ENCODE measurements at places on chromosomes 11 and 22.

GRCh38 chr11:23006730-23007129 is 146.5 kb upstream of the CCDC179 start:
- H3K4me1 ChIP-seq = no peaks in the 10 kb centered on the region
- H3K4me3 ChIP-seq = no peak overlapping the region
- H3K36me3 ChIP-seq = no peaks in the 10 kb centered on the region
- no peaks in the 10 kb centered on the region for H3K27me3 ChIP-seq
- DNase-seq = no peak
- no peak overlapping the region for H3K27ac ChIP-seq

DNA sequence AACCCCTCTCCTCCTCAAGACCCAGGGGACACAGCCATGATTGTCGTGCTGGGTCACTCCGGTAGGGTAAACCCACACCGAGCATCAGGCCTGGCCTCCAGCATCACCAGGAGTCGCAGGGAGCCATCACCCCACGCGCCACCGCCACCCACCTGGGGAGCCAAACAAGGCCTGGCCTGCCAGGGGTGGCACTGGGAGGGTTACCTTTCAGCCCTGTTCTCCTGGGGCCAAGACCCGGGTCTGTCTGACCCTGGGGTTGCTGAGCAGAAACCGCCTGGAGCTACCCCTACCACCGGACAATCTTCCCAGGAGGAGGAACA is 39.3 kb upstream of the NNMT start:
- peak overlapping the region; percentile 30 for H3K4me3 ChIP-seq
- no peaks in the 10 kb centered on the region for H3K27me3 ChIP-seq
- peaks cover 10% of the 10 kb centered on the region for H3K36me3 ChIP-seq

DNA sequence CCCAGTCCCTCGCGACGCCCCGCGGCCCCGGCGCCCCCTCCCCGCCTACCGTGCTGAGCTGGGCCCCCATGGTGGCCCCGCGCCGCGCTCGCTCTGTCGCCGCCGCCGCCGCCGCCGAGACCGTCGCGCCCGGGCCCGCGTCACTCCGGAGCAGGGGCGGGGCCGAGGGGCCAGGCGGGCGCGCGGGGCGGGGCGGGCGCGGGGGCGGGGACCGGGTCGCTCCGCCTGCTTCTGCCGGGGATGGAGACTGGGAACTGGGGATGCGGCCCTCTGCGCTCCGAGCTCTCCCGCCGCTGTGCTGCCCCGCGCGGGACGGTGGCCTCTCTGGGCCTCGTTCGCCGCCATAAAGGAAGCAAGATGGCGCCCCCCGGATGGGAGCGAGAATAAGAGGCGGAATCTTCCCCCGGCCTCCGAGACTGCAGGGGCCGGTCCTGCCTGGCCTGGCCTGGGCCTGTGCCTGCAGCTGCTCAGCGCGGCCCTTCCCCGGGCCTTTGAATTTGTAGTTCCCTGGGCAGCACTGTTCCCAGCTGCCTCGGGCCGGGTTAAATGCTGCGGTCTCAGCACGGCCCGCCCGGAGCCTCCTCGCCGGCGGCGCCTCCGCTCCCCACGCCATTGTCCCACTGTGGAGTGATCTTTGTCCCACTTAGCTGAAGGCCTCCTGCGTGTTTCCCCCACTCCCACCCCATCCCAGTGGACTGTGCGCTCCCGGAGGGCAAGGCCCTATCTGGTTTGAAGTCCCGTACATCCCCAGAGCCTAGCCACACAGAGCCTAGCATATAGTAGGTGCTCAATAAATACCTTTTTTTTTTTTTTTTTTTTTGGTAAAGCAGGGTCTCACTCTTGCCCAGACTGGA is at the start of gene CYB5R3:
Gene CYB5R3 (minus strand): TSS at position 147 of the 854 bp plus-strand sequence. CDS start 77 bp downstream, at position 70.
- H3K4me1 ChIP-seq = peaks cover 39% of the 10 kb centered on the region
- DNase-seq = peak; percentile 36
- H3K36me3 ChIP-seq = no peaks in the 10 kb centered on the region
- peak within 1 kb of the TSS; percentile 75 for H3K4me3 ChIP-seq
- no peaks in the 10 kb centered on the region for H3K27me3 ChIP-seq

- no peaks in the 10 kb centered on the region for H3K27me3 ChIP-seq
- H3K36me3 ChIP-seq = no peaks in the 10 kb centered on the region
- no peaks in the 10 kb centered on the region for H3K4me1 ChIP-seq
- no peak overlapping the region for H3K4me3 ChIP-seq
Observed at GRCh38 chr11:111272420-111272819, 25.9 kb upstream of the POU2AF3 start.

- peak overlapping the region; percentile 29 for H3K4me3 ChIP-seq
- H3K4me1 ChIP-seq = peaks cover 50% of the 10 kb centered on the region
- no peak for DNase-seq
- peaks cover 27% of the 10 kb centered on the region for H3K27me3 ChIP-seq
- H3K36me3 ChIP-seq = no peaks in the 10 kb centered on the region
Observed at GRCh38 chr11:1832920-1833295, 1.9 kb upstream of the SYT8 start.

GRCh38 chr22:33811686-33812085 is 108.6 kb downstream of the LARGE1 start:
- H3K36me3 ChIP-seq = no peaks in the 10 kb centered on the region
- no peak for DNase-seq
- H3K27me3 ChIP-seq = no peaks in the 10 kb centered on the region
- no peaks in the 10 kb centered on the region for H3K4me1 ChIP-seq
- H3K4me3 ChIP-seq = no peak overlapping the region

DNA sequence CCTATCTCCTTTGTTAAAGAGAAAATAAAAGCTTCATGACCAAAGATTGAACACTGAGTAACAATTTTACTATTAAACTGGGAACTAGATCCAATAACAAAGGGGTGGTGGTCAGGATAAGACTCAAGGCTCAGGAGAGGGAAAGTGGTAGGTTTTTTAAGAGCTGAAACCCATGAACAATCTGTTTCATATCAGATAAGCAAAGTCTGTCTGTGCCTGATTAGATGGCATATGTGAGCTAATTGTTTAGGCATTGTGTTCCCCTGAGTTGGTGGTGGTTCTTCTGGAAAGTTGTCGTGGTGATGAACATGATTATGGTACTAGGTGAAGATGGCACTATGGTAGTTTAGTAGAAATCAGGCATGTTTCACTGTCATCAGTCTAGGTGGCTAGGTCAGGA is 24.4 kb downstream of the USP47 start:
- H3K27me3 ChIP-seq = no peaks in the 10 kb centered on the region
- H3K36me3 ChIP-seq = peaks cover 5% of the 10 kb centered on the region
- no peak overlapping the region for H3K4me3 ChIP-seq
- no peak overlapping the region for H3K27ac ChIP-seq

GRCh38 chr22:35593891-35594470 is 23.1 kb downstream of the MB start:
- no peaks in the 10 kb centered on the region for H3K4me1 ChIP-seq
- DNase-seq = no peak
- no peaks in the 10 kb centered on the region for H3K36me3 ChIP-seq
- H3K27ac ChIP-seq = no peak overlapping the region

DNA sequence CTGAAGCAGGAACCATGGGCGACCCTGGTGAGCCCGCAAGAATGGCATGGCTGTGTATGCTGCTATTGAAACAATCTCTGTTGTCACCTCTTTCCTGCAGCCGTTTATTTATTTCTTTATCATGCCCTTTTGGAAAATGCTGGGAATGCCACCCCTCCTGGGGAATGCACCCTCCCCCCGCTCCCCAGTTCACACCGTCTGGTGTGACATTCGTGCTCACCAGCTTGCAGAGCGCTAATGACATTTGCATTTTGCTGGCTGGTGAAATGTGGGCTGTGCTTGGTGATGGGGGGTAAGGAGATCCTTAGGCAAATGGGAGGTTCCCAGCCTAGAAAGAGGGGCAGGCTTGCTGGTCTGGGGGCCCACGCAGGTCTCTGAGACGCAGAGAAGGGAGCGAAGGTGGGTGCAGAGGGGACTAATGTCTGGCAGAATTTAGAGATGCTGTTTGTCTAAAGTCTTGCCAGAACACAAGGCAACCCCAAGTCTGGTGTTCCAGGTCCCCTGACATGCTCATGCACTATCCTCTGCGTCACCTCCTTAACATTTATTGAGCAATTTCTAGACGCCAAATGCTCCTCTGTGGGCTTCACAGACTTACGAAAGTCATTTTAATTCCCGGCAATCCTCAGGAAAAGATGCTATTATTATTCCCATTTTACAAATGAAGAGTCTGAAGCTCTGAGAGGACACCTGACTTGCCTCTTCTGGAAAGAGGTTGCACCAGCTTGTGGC is 91.7 kb downstream of the TP53I11 start:
- H3K36me3 ChIP-seq = no peaks in the 10 kb centered on the region
- peak overlapping the region; percentile 32 for H3K27ac ChIP-seq
- peaks cover 11% of the 10 kb centered on the region for H3K4me1 ChIP-seq
- peaks cover 5% of the 10 kb centered on the region for H3K27me3 ChIP-seq
- H3K4me3 ChIP-seq = no peak overlapping the region

Data from esophagus squamous epithelium (tissue), 5 donors.